ENCODE measurements at places on chromosomes 1 and 21.

- no peak for DNase-seq
- H3K27ac ChIP-seq = no peak overlapping the region
- no peak overlapping the region for H3K4me3 ChIP-seq
- H3K4me1 ChIP-seq = peaks cover 8% of the 10 kb centered on the region
Measured at GRCh38 chr1:212465311-212465710, 32.6 kb downstream of the NENF start.

DNA sequence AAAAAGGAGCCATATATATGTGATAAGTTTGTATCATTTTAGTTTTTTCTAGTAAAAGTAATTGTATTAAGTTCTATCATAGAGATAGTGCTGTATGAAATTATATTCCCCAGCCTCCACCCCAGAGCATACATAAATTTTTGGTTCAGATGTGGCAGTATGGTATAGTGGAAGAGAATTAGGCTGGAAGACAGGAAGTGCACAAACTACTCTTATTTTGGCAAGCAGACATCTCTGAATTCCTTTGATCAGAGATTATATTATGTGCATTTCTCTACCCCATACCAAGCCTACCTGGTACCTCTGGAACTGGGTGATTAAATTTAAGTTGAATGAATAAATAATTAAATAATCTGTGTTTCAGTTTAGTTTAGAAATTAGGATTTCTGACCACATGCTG is 55.9 kb downstream of the FNBP1L start:
- peaks cover 16% of the 10 kb centered on the region for H3K4me1 ChIP-seq
- peaks cover 13% of the 10 kb centered on the region for H3K36me3 ChIP-seq
- DNase-seq = no peak
- peaks cover 2% of the 10 kb centered on the region for H3K27me3 ChIP-seq
- no peak overlapping the region for H3K27ac ChIP-seq
- H3K4me3 ChIP-seq = no peak overlapping the region

GRCh38 chr1:228849011-228849541 is 113.8 kb downstream of the RHOU start:
- H3K36me3 ChIP-seq = peaks cover 7% of the 10 kb centered on the region
- H3K27me3 ChIP-seq = peaks cover 2% of the 10 kb centered on the region
- H3K4me3 ChIP-seq = no peak overlapping the region
- H3K4me1 ChIP-seq = peaks cover 34% of the 10 kb centered on the region
- no peak for DNase-seq
- no peak overlapping the region for H3K27ac ChIP-seq

GRCh38 chr1:162025541-162025940 is 1.9 kb upstream of the OLFML2B start:
- H3K27ac ChIP-seq = no peak overlapping the region
- peaks cover 25% of the 10 kb centered on the region for H3K4me1 ChIP-seq
- peaks cover 10% of the 10 kb centered on the region for H3K27me3 ChIP-seq
- peaks cover 9% of the 10 kb centered on the region for H3K36me3 ChIP-seq
- H3K4me3 ChIP-seq = no peak overlapping the region
- no peak for DNase-seq

DNA sequence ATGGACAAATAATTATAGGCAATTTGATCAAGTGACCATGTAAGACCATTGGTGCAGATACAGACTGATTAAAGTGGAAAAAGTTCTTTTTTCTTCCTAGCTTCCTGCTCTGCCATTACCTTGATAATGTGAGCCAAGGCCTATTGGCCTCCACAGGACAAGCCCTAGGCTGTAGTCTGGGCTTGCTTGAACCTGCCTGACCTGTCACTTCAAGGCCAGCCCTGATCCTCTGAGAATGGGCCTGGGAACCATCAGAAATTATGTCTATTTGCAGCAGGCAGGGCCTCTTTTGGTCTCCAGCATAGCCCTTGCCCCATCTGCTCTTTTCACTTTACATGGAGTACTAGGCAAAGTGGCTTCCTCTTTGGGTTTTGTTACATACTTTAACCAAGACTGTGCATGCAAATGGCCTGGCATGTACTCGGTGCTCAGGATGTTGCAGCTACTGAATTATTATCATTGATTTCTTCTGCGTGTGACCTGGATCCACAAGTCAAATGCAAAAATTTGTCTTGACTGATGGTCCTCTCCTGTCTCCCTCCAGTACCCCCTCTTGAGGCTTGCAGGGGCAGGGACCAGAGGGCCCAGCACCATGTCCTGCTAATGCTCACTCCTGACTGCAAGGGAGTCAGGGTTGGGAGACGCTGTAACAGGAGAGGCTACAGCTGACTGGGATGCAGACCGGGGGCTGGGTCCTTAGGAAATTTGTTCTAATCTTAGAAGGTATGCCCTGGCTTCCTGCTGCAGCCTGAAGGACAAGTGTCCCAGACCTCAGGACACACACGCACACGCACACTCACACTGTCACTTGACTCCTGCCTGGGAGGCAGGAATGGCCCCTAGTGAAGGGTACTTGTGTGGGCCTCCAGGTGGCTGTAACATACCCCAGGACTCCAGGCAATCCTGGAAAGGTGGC is 39.4 kb downstream of the RCSD1 start:
- H3K36me3 ChIP-seq = peaks cover 6% of the 10 kb centered on the region
- H3K27me3 ChIP-seq = peaks cover 11% of the 10 kb centered on the region
- peaks cover 4% of the 10 kb centered on the region for H3K4me1 ChIP-seq
- DNase-seq = no peak
- no peak overlapping the region for H3K4me3 ChIP-seq

Data from glutamatergic neuron (in vitro differentiated cells).